ENCODE measurements at places on chromosomes 1 and 21.
A peak's percentile ranks its signal among the peaks of the same experiment; 100 is the strongest.

DNA sequence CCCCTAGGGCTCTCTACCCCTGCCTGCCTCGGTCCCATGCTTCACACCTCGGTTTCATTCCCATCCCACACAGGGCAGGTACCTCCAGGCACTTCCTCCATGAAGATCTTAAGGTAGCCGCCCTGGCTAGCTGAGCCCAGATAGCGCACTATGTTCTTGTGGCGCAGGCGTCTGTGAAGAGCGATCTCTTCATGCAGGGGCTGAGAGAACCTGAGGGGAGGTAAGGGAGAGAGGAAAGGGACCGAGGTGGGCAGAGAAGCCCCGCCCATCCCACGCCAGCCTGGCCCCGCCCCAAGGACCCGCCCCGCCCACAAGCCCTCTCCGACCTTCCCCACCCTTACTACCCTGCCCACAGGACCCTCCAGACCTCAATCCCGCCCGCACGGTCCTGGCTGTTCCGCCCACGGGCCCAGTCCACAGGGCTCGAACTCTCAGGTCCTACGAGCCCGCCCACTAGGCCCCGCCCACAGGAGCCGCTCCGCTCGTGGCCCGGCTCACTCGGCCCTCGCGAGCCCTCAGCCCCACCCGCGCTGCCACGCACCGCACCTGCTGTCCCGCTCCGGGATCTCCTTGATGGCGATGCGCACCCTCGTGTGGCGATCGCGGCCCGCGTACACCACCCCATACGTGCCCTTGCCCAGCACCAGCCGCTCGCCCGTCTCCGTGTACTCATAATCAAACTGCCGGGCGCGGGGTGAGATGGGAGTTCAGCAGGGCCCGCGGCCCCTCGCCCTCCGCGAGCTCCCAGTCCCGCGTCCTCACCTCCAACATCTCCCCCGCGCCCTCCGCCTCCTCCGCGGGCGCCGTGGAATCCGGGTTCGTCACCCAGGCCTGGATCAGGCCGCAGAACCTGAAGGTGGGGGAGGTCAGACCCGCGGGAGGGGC, 6.4 kb downstream of the MAP3K6 start:
- DNase-seq = no peak

- no peak for DNase-seq
Measured at GRCh38 chr1:192849442-192849841, 40.6 kb downstream of the RGS2 start.

- DNase-seq = no peak
Measured at GRCh38 chr21:15549671-15550070, 180.1 kb upstream of the USP25 start.

DNA sequence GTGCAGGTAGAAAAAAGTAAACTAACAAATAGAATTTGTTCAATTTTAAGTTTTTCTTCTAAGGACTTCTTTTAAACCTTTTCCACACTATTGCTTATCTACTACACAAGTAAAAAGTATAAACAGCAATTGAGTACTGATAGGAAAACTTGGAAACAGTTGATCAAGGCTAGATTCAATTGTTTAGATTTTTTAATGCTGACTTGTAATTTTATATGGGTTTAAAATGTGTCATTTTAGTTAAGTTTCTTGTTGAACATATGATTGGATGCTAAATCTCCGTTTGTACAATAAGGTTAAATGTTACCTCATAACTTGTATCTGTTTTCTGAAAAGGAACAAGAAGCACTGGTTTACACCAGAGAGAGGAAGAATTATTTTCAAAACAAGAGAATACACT, 5.5 kb downstream of the SASS6 start:
- no peak for DNase-seq

- DNase-seq = no peak
Measured at GRCh38 chr21:43720539-43721166, 1.7 kb downstream of the PDXK start.

DNA sequence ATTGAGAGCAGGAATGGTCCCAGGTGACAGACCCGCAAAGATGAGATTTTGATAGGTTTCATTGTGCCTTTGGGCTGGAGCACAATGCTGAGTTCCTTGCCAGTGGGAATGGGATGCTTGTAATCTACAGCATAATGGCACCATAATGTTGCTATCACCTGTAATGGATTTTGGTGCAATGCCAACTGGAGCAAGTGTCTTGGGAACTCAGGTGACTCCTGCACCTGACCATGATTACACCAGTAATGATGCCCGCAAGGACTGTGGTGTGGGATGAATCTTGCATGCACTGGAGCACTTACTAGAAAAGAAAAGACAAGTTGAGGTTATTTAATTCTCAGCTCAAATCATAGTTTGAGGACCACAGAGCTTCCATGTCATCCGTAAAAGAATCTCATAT, 96.7 kb downstream of the PTPRU start:
- no peak for DNase-seq

DNA sequence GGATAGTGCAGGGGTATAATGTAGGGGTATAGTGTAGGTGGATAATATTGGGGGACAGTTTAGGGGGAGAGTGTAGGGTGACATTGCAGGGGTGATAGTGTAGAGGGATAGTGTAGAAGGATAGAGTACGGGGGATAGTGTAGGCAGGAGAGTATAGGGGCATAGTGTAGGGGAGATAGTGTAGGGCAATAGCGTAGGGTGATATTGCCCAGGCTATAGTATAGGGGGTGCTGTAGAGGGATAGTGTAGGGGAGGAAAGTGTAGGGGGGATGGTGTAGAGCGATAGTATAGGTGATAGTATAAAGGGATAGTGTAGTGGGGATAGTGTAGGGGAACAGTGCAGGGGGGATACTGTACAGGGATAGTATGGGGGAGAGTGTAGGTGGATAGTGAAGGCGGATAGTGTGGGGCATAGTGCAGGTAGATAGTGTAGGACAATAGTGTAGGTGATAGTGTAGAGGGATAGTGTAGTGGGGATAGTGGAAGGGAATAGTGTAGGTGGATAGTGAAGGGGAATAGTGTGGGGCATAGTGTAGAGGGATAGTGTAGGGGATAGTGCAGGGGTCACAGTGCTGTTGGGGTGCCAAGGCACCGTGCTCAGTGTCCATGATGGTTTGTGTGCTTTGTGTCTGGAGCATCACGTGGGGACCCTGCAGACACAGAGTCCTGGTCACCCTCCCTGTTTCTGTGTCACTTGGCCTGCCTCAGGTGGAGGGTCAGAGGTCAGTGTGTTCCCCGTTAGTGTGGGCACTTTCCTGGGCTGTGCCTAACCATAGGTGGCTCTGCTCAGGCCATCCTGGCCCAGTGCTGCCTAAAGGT, 10.5 kb upstream of the ARF1 start:
- DNase-seq = no peak

GRCh38 chr1:202659974-202660373, 50.3 kb downstream of the SYT2 start:
- no peak for DNase-seq

DNA sequence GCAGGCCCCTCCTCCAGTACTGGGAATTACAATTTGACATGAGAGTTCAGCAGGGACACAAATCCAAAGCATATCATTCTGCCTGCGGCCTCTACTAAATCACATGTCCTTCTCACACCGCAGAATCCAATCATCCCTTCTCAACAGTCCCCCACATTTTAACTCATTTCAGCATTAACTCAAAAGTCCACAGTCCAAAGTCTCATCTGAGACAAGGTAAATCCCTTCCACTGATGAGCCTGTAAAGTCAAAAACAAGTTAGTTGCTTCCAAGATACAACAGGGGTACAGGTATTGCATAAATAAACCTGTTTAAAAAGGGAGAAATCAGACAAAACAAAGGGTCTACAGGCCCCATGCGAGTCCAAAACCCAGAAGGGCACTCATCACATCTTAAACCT, 64.0 kb downstream of the EBNA1BP2 start:
- DNase-seq = no peak

GRCh38 chr1:221722254-221723017, 19.5 kb downstream of the DUSP10 start:
- no peak for DNase-seq

GRCh38 chr1:166999075-166999474, 10.0 kb downstream of the MAEL start:
- DNase-seq = no peak

GRCh38 chr1:70204139-70204538, 1.2 kb downstream of the LRRC40 start:
- DNase-seq = no peak

- DNase-seq = no peak
Measured at GRCh38 chr1:62706985-62707743, 19.0 kb upstream of the DOCK7 start.

DNA sequence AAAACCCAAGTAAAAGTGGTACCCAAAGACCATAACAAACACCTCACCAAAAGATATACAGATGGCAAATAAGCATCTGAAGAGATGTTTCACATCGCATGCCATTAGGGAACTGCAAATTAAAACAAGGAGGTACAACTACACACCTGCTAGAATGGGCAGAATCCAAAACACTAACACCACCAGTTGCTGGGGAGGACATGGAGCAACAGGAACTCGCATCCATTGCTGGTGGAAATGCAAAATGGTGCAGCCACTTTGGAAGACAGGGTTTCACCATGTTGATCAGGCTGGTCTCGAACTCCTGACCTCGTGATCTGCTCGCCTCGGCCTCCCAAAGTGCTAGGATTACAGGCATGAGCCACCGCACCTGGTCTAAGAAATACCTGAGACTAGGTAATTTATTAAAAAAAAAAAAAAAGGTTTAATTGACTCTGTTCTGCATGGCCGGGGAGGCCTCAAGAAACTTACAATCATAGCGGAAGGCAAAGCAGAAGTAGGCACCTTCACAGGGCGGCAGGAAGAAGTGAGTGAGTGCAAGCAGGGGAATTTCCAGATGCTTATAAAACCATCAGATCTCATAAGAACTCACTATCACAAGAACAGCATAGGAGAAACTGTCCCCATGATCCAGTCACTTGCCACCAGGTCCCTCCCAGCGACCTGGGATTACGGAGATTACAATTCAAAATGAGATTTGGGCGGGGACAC, 30.2 kb upstream of the PRSS38 start:
- DNase-seq = no peak

DNA sequence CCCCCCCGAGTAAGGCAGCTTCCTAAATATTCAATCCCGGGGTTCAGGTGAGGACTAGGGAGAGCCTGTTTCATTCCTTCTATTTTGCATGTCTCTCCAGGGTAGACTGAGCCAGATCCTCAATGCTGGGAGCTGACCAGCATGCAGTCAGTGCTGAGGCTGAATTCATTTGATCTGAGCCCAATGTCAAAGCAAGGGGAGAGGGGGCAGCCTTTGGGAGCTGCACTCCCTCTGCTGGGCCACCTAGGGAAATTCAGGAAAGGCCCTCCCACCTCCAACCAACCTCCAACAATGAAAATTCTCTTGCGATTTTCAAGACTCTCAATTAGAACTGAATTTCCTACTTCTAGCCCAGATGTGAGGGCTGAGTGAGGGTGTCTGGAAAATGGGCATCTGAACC, 371.2 kb downstream of the NPHP4 start:
- DNase-seq = peak; percentile 4

- DNase-seq = no peak
Measured at GRCh38 chr1:62011006-62011405, 183.6 kb upstream of the L1TD1 start.

DNA sequence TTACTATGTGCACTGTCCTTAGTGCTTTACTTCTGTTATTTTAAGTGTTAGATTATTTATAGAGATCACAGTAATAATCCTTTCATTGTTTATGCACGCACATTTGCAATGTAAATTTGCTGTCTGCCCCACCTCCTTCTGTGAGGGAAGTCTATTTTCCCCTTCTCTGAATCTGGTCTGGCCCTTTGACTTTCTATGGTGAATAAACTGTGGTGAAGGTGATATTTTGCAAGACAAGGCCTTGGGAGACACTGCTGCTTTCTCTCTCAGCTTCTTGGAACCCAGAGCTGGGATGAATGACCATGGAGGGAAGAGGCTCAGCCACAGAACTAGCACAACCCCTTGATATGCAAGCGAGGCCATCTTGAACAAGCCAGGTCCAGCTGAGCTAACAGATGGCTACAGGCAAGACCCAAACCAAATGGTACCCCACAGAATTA, 156.3 kb downstream of the ST6GALNAC3 start:
- no peak for DNase-seq

All from hippocampal formation (tissue), 2 donors.